ENCODE measurements at places on chromosomes 7 and 10.

GRCh38 chr7:16710651-16711050 lies 42.9 kb upstream of the TSPAN13 start:
- no peak for DNase-seq

- no peak for DNase-seq
These were observed 124.2 kb downstream of the SEMA3D start for GRCh38 chr7:85062651-85063050.

GRCh38 chr7:134593530-134594392 lies 44.9 kb downstream of the AKR1B15 start:
- DNase-seq = no peak

DNA sequence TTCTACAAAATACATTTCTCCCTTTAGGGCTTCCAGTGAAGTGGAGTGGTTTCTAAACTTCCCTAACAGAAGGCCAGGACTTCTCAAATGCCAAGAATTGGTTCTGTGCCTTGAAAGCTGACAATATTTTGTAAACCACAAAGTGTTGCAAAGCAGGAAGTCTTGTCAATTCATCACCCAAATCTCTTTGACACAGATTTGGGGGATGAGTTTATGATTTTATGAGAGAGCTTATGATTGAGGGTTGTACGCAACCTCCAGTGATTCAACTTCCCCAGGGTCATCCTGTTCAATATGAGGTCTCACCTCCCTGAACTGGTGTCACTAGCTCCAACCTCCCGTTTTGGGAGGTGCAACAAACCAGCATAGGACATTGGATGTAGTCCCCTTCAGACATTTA lies 83.7 kb downstream of the PRLHR start:
- DNase-seq = no peak

- DNase-seq = no peak
These were observed 684.3 kb upstream of the AUTS2 start for GRCh38 chr7:68914006-68914405.

- no peak for DNase-seq
These were observed 286.9 kb downstream of the KCNMA1 start for GRCh38 chr10:77350711-77351119.

DNA sequence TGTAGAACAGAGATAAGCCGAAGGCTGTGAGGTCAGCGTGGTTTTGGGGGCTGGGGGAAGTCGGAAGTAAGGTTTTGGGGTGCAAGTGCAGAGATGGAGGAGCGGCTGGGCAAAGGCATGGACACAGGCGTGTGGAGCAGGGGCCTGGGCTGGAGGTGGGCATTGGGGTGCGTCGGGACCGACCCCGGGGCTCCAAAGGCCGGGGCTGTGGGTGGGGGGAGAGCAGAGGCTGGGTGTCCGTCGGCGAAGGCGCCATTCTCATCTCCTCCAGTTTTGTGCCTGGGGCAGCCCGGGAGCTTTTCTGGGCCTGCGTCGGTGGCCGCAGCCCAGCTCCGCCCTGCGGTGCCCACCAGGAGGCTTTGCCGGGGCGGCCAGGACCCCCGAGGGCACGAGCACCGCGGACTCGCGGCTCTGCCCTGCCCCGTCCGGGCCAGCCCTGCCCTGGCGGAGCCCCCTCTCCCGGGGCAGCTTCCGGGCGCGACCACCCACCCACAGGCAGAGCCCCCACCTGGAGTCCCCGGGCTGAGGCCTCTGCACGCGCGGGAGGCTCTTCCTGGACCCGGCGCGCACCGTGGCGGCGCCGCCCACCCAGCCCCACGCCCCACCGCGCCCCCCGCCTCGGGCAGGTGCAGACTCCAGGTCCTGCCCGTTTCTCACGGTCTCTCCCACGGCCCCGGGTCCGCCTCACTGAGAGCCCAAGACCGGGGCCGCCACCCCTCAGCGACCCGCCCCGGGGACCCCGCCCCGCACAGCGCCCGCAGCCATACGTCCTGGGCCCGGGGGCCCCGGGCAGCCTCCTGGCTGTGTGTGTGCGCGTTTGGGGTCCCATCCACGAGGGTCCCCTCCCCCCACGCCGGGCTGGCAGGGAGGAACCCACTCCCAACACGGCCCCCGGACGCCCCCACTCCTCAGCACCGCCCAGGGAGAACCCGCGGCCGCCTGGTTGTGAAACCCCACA lies 7.7 kb upstream of the SCART1 start:
- no peak for DNase-seq

DNA sequence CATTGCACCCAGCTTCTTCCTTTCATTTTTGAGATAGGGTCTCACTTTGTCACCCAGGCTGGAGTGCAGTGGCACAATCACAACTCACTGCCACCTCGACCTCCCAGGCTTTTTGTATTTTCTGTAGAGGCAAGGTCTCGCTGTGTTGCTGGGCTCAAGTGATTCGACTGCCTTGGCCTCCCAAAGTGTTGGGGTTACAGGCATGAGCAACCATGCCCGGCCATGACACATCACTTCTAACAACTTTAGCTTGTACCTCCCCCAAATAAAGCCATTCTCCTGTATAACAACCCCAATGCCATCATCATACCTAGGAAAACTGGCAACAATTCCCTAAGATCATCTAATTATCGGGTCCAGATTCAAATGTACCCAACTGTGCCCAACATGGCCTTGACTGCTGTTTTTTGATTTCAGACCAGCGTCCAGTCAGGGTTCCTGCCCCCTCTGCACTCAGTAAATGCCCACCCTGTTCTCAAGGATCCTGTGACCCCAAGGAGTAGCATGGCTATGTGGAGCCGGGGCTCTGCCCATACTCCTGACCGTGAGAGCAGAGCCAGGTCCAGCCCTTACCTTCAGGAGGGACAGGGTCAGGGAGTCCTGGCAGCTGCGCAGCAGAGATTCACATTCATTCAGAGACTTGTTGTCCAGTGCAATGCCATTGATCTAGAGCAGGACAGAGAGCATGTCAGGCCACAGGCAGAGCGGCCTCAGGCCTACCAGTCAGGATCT lies 102.6 kb downstream of the DLG5 start:
- DNase-seq = no peak

DNA sequence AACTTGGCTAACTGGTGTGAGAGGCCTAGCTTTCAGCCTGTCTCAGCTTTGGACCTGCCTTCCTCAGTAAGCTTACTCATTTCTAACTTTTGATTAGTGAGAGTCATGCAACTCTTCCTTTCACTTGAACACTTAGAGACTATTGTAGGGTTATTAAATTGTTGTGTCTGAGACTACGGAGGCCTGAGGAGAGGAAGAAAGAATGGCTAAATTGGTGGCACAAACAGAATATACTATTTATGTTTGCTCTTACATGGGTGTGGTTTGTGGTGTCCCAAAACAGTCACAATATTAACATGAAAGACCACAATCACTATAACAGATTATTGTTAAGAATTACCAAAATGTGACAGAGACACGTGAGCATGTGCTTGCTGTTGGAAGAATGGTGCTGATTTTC lies 82.1 kb downstream of the TRIM24 start:
- DNase-seq = peak; percentile 28

DNA sequence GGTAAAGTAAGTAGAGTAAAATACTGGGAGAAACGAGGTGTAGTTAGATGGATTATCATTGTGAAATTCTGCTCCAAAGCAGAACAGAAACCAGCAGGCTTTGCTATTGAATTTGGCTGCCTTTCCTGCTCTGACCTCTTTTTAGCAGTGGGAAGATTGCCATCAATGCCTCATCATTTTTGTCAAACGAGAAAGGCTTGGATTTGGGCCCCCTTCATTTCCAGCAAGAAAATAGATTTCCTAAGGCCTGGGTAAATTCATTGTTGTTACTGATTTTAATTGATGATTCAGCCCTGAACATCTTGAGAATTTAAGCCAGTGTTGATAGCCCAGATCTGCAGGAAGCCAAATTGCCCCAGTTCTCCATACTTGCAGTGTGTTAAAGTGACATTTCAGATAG lies 35.2 kb upstream of the ASAH2 start:
- no peak for DNase-seq

- DNase-seq = no peak
These were observed 5.4 kb downstream of the VIM start for GRCh38 chr10:17233286-17233991.

DNA sequence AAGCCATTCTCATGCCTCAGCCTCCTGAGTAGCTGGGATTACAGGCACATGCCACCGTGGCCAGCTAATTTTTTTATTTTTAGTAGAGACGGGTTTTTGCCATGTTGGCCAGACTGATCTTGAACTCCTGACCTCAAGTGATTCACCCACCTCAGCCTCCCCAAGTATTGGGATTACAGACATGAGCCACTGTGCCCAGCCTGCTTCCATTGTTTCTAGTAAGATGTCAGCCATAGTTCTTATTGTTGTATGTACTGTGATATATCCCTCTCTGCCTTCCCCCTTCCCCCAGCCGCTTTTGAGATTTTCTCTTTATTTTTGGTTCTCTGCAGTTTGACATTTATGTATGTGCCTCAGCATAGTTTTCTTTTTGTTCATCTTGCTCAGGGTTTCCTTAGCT lies 87.9 kb upstream of the KLF14 start:
- no peak for DNase-seq

- no peak for DNase-seq
These were observed 14.3 kb downstream of the MUC12 start for GRCh38 chr7:100983451-100984187.

GRCh38 chr10:13502380-13502779 lies 26.4 kb downstream of the BEND7 start:
- DNase-seq = no peak

DNA sequence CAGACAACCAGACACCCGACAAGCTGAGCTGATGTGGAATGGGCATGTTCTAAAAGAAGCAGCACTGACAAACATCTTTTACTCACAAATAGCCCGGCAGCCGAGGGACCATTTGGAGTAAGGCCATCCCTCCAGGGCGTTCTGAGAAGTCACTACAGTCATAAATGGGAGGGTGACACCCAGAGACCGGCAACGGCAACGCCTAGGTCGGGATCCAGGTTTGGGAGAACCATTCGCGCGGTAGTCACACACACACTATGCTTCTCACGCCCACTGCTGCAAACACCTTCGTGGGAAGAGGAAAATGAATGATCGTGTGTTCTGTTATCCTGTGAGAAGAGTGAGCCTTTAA lies 9.8 kb downstream of the TNS3 start:
- no peak for DNase-seq

- DNase-seq = no peak
These were observed 149.0 kb upstream of the STEAP4 start for GRCh38 chr7:88455696-88456095.

- DNase-seq = no peak
These were observed 122.5 kb downstream of the KIAA1217 start for GRCh38 chr10:24331457-24331856.

- no peak for DNase-seq
These were observed 354.3 kb downstream of the KCNMA1 start for GRCh38 chr10:77283326-77283725.

- DNase-seq = no peak
These were observed 161.6 kb downstream of the LRMDA start for GRCh38 chr10:75592791-75593643.

- no peak for DNase-seq
These were observed 70.5 kb downstream of the MICALL2 start for GRCh38 chr7:1388703-1389335.

DNA sequence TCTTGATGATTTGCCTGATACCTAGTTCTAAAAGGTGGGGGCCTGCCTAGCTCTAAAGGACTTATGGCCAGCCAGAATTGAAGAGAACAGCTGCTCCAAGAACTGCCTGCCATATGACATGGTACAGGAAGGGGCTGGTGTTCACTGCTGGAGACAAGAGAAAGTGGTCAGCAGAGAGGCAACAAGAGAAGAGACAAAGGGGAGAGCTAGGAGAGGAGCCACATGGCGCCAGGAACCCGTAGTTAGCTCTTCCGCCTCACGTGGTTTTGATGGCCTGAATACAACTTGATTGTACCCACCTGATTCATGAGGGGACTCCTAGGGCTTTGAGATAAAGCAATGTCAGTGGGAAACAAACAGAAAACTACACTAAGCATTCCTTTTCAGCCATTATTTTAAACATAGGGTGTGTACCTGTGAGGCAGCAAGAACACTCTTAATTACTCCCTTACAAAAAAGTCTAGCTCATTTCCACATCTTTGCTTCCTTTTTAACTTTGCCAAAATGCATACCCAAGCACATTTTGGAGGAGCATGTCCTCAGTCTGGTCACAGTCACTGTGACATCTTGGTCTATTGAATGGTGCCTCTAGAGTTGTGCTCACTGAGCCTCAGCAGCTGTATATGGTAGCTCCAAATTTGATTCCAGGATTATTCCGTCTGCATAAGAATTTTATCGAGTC lies 71.6 kb downstream of the CCDC71L start:
- DNase-seq = no peak

DNA sequence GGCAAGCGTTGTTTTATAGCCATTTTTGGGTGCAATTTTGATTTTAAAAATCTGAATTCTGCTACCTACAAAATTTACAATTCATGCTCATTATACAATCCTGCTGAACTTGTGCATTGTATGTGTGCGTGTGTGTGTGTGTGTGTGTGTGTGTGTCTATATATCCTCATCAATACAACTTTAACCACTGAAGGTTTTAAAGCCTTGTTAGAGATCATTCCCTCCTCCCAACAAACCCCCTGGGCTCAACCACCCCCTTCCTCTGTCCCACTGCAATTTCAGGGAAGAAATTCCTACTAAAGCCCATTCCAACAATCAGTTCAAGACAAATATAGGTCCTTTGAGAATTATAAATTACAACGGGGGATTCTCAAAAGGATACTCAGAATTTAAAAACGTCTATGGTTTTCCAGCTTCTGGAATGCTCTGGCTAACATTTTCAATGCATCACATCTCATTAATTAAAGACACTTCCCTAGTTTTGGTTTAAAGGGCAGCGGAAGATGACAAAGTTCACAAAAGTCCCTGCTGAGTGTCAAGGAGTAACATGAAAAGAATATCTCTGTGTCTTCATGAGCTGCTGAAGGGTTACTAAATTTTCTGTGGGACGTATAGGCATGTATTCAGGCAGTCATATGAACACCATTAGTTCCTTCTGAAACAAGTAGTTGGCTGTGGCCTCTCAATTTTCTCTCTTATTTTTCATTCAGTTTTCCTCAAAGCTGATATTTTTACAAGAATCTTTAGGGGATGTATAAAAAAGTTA lies 889 bp upstream of the SEMA3A start:
- no peak for DNase-seq

DNA sequence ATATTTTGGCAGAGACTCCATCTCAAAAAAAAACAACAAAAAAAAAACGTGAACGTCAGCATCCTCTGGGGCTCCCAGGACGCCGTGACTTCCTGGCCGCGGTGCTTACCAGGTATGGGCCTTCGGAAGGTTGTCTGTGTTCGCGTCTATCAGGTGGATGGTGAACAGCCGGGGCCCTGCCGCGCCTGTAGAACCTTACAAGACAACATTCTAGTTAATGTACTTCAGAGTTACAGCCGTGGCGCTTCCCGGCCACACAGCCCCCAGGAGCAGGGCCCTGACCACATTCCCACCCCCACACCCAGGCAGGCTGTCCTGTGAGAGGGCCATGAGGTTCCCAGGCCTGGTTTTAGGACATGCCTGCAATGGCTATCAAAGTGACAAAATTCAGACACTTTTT lies 111.0 kb downstream of the SMURF1 start:
- DNase-seq = no peak

All from GM06990 (cell line).